ENCODE measurements at places on chromosomes 7 and 10. TPM values are rescaled to one million over a fixed set of nuclear protein-coding genes. Genes with fewer than 3 reads are reported as not detected.

Gene FAM200A
- 14.0 TPM for total RNA-seq

Gene GRID2IP
- not detected for total RNA-seq

Gene FAM25C
- total RNA-seq: not detected

Gene GRM8
- not detected for total RNA-seq

Gene PNLIPRP2
- not detected for total RNA-seq

Gene PALD1
- total RNA-seq: 6.6 TPM
